ENCODE measurements at places on chromosomes 3 and 15.

- peak; percentile 48 for DNase-seq
These were observed 566 bp downstream of the HMCES start for GRCh38 chr3:129278966-129279906.

GRCh38 chr15:62781081-62781497 is 261.5 kb upstream of the TPM1 start:
- no peak for DNase-seq

- DNase-seq: no peak
These were observed 768.5 kb upstream of the CFAP20DC start for GRCh38 chr3:59818033-59818918.

GRCh38 chr3:59103552-59103951 is 53.7 kb upstream of the CFAP20DC start:
- no peak for DNase-seq

GRCh38 chr15:43792761-43793476 is 799 bp downstream of the SERF2 start:
- no peak for DNase-seq

- DNase-seq: no peak
These were observed 2.3 kb downstream of the RNF13 start for GRCh38 chr3:149815321-149815720.

DNA sequence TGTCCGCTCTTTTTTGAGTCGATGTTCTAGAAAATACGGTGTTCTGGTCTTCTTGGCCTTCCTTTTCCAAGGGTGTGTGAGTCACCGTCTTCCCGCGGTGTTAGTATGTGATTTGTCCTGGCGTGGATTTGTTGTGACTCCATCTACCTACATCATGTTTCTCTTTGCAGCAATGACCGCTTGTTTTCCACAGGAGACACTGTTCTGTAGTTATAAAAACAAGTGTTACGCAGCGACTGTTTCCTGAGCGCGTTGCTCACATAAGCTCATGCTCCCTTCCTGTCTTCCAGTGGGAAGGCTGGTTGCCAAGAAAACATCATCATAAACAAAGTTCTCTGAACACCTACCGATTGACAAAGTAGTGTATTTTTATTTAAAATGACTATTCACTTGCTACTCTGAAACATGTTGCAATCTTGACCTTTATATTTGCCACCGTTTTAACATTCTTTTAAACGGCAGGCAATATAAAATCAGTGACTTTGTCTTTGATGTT is 19.0 kb downstream of the USP13 start:
- DNase-seq: no peak

DNA sequence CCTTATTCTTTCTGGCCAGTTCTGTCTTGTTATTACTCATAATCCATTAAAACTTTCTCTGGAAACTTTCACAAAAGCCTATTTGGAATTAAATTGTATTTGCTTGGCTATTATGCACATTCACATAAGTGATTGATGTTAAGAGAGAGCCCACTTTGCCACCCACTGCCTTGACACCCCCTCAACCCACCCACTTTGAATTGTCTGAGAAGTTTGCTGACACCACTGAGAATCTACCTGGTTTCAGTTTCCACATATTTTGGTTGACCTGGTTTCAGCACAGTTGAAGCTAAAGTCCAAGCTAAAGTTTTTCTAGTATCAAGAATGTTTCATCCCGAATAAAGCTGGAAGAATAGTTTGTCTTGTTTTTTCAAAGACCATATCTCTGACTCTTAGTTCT is 70.9 kb downstream of the ARMC8 start:
- no peak for DNase-seq
